ENCODE measurements at places on chromosomes 12 and 14. TPM values are rescaled to one million over a fixed set of nuclear protein-coding genes. Genes with fewer than 3 reads are reported as not detected.

The CLMN gene
- 4.5 TPM for total RNA-seq

The KRT6C gene
- total RNA-seq = not detected

The KRT78 gene
- total RNA-seq = not detected

The TSPAN8 gene
- total RNA-seq = 0.67 TPM

The SLCO1A2 gene
- total RNA-seq = not detected

The SPIC gene
- not detected for total RNA-seq

The THTPA gene
- total RNA-seq = 11.8 TPM

The ENDOU gene
- total RNA-seq = not detected

Measured in A549 treated with RU486 at 1 μM for 4 hours (cell line).